ENCODE measurements at places on chromosomes 7 and 10. TPM values are rescaled to one million over a fixed set of nuclear protein-coding genes. Genes with fewer than 3 reads are reported as not detected.

- no peak for DNase-seq
Measured at GRCh38 chr7:142883571-142884285, 1.8 kb downstream of the TRPV6 start.

HMX2 gene
- total RNA-seq = not detected

EPO gene
- total RNA-seq = not detected

DNA sequence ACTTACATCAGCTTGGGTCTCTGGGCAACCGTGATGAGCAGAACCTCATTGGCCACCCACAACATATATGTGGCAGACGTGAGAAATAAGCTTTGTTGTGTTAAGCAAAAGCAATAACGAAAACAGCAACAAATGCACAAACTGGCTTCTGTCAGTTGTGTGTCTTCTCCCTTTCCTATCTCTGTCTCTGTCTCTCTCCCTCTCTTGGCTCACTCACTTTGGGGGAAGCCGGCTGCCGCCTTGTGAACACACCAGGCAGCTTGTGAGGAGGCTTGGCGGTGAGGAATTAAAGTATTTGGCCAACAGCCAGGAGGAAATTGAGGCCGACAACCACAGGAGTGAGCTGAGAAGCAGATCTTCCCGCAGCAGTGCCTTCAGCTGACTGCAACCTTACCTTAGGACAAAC is 21.9 kb upstream of the CDCA7L start:
- DNase-seq = no peak

ASZ1 gene
- total RNA-seq = not detected

GRCh38 chr7:35646289-35647023 is 48.5 kb downstream of the HERPUD2 start:
- no peak for DNase-seq

ARHGEF35 gene
- under 0.01 TPM for total RNA-seq

GRCh38 chr7:82534684-82535083 is 91.1 kb upstream of the CACNA2D1 start:
- DNase-seq = peak; percentile 30

DNA sequence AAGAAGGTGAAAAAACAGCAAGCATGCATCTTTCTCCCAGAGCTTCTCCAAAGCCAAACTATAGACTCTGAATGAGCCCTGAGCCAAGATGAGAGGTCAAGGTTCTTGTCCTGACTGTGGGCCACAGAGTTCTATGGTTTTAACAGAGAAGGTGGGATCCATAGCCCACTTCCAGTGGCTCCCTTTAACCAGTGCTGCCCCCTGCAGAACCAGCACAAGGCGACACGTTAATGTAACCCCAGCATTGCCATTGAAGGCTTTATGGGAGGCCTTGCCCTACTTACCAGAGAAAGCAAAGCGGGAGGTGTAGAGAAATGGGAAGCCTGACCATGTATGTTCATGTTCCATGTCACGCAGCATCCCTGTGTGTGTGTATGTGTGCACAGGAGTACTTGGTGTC is 243.6 kb downstream of the PRPF18 start:
- DNase-seq = no peak

TMEM184A gene
- total RNA-seq = under 0.01 TPM

GRCh38 chr7:6015917-6016652 is 7.0 kb downstream of the AIMP2 start:
- no peak for DNase-seq

AKR1C8 gene
- total RNA-seq = not detected

DNA sequence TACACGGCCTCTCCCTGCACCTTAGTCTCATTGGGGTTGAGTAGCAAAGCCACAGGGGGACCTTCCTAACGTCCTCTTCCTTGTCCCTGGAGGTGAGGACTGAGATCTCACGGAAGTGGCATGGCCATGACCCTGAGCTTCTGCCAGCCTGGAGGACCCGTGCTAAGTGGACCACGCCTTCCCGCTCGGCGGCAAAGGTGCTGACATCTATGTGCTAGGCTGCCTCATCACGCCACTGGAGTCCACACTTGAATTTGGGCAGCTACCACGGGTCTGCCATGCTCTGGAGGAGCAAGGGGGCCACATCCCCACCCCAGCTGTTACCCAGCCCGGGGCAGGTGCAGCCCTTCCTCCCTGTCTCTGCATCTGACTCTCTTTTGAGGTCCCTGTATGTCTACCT is 15.3 kb downstream of the GHRHR start:
- no peak for DNase-seq

CALML5 gene
- total RNA-seq = not detected

DNA sequence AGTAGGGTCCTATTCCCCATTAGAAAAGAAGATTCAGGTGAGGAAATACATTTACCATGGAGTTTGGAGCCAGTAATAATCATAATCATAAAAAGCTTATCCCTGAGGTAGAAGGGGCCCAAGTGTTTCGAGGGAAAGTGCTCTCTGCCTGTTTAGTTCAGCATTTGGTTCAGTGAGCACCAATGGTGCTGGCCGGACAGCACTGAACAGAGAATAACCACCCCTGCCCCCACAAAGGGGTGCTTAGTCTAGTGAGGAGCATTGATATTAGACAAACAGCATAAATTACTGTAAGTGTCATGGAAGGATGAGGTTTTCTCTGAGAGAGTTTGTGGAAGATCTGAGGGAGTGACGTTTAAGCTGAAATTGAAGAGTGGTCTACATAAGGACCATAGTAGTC is 21.6 kb upstream of the ATE1 start:
- DNase-seq = no peak
